ENCODE measurements at places on chromosomes 7 and 10. TPM values are rescaled to one million over a fixed set of nuclear protein-coding genes. Genes with fewer than 3 reads are reported as not detected.

DNA sequence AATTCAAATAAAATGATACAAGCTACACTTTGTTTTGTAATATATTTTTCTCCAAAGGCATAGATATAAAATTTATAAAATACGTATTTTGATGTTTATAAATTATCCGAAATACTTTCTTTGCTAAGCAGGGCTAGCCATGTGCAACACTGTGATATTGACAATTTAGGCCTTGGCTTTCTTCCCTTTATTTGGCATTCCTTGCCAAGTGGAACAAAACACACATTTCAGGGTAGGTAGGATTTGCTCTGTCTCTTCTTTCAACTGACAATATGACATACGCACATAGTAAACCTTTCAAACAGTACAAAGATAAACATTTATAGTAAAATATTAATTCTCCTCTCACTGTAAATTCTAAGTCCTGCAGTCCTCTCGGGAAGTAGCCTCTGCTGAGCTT lies 103.3 kb upstream of the POT1 start:
- DNase-seq = no peak

DNA sequence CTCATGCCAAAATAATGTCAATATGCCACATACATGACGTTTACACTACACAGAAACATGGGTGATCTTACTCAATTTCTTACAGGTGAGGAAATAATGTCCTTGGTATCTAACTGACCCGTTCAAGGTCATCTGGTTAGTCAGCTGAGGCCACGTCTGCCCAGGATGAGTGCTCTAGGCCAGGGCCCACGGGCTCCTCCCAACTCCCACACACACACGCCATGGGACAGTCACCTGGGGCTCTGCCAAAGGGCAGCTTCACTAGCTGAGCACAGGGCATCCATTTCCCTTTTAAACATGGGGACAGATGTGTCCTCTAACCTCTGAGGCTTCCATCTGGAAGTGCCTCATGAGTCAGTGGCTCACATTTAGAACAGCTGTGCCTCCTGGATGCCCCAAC lies 123.9 kb downstream of the TNS3 start:
- no peak for DNase-seq

DNA sequence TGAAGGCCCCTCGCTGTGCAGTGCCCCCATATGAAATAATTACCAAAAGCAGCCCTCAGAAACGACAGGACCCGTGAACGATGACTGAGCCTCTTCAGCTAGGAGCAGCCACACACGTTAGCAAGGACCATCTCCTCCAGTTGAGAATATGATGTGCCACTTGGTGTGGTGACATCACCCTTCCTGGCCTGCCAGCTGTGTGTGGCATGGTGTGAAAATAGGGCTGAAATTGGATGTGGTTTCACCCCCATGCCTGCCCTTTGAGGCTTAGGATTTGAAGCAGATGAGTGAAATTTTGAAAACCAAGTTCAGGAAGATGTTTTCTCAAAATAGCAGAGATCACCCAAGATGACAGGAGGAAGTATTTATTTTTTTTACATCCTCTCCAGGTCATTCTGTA lies 49.1 kb upstream of the BTBD16 start:
- DNase-seq = no peak

GRCh38 chr7:92460109-92460508 lies 12.8 kb downstream of the GATAD1 start:
- no peak for DNase-seq

DNA sequence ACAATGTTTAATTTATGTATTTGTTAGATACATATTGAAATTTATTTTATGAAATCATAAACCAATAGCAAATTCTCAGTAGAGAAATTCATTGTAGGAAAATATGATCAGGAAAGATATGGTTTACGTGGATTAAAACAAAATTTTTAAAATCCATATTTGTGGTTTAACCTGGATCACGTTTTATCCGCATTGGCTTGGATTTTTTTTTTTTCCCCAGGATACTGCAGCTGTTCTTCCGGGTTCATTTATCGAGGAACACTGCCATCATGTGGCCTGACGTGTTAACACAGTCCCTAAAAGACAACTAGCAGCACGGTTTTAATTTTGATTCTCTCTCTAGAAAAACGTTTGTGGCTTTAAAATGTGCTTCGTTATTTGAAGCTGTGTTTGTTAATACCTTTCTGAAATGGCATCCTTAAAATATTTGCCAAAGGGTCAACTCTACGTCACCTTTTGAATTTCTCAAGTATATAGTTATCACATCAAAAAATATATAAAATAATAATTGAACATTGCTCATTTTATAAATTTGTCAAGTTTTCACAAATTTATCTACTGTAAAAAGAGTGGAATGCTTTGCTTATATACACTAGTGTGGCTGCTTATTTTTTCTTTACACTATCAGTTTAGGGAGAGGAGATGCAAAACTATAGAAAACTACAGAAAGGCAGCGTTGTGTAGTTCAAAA lies 8.7 kb upstream of the ASB4 start:
- no peak for DNase-seq

GRCh38 chr7:156638443-156639077 lies 2.0 kb upstream of the RNF32 start:
- DNase-seq = no peak

Gene PPP1R17
- total RNA-seq = not detected

GRCh38 chr10:113965077-113965476 lies 78.6 kb upstream of the ADRB1 start:
- DNase-seq = no peak

DNA sequence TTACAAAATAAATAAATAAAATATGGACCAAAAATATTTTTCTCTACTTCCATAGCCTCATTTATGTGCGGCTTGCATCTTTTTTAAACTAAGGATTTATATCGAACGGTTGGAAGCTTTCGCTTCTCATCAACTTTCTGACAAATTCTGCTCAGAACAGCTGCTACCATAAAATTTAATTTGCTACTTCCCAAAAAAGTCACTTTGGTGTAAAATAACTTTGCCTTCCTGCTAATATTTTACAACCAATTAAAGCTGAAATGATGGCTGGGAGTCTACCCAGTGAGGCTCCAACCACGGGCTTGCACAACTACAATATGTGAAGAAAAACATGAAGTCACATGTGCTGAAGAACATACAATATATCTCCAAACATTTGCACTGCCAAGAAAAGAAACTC lies 253.1 kb upstream of the NEBL start:
- DNase-seq = no peak

GRCh38 chr10:74133923-74134820 lies 16.5 kb downstream of the AP3M1 start:
- DNase-seq = no peak

Gene ARL3
- total RNA-seq = 7.5 TPM

DNA sequence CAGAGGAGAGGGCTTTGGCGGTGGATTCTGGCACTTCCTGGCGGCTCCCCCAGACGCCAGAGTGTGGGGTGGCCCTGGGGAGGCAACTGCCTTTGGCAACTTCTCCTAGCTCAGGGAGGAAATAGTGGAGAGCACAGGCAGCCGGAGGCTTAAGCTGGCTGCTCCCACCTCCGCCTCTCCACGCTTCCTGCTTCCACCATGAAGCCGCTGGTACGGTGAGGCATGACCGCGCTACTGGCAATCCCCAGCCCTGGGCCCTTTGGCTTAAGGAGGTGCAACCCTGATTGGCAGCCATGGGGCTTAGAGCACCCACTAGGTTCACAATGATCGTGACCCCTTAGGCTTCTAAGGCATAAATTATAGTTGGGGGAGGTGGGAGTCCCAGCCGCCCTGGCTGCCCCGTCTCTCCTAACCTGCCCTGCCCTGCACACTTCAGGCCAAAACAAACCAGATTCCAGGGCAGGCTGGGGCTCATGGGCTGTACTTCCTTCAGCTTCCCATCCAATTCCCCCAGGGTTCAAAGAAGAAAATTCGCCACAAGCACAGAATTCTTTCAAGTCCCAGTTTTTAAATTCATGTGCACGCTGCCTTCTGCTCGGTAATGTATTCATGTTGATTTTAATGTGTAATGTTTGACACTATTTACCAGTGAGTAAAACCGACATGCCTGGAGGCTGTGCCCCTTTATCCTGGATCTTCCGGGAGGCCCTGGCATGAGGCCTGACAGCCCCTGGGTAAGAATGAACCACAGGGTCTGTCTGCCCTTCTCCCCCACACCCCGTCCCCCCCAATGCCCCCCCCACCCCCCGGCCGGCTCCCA lies 90.7 kb upstream of the LRRC4 start:
- DNase-seq = no peak

DNA sequence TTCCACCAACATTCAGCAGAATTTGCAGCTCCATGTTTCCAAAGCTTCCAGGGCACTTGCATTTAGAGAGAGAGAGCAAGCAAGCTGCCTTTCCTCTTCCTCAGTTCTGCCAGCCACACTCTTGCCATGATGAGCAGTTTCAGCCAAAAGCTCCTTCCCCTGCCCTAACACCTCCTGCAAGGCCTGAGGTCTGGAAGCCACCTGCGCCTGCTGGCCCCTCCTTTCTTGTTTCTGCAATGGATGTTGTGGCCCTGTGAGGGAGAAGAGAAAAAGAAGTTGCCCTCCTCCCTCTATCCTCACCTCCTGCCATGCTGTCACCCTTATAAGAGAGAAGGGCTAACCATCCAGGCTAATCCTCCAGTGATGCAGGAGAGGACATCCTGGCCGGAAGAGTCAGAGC lies 48.7 kb downstream of the IKZF1 start:
- no peak for DNase-seq

GRCh38 chr7:36227223-36227622 lies 74.2 kb downstream of the EEPD1 start:
- no peak for DNase-seq

Gene FZD1
- 5.9 TPM for total RNA-seq

Gene SEMA3E
- total RNA-seq = 0.35 TPM

Gene CRCP
- total RNA-seq = 47.0 TPM

Gene NRBF2
- total RNA-seq = 14.3 TPM

- no peak for DNase-seq
Measured at GRCh38 chr7:123367484-123368122, 166.8 kb downstream of the IQUB start.

Gene CASD1
- 11.6 TPM for total RNA-seq

Gene ABCC2
- 0.17 TPM for total RNA-seq

DNA sequence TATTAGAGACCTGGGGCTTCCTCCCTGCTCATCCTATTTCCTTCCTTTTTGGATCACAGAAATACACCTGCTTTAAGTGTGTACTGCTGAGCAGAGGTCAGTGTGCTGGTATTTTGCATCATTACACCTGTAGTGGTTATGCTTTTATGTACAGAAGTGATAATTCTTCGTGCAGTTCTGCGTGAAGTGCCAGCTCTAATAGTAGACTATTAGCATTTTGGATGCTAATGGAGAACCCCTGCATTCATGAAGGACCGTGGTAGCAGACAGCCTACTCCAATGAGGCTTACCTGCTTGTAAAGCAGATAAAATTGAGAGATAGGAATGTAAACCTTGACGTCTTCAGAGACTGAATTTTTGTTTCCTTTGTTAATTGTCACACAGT lies 114.3 kb downstream of the CDK14 start:
- no peak for DNase-seq

GRCh38 chr10:31120392-31120791 lies 88.7 kb upstream of the ZNF438 start:
- no peak for DNase-seq

Gene CYP26C1
- 0.43 TPM for total RNA-seq

Gene ZNF277
- total RNA-seq = 19.0 TPM

Gene CHRM2
- total RNA-seq = not detected

Gene HYAL4
- not detected for total RNA-seq

Gene EBLN1
- total RNA-seq = not detected

DNA sequence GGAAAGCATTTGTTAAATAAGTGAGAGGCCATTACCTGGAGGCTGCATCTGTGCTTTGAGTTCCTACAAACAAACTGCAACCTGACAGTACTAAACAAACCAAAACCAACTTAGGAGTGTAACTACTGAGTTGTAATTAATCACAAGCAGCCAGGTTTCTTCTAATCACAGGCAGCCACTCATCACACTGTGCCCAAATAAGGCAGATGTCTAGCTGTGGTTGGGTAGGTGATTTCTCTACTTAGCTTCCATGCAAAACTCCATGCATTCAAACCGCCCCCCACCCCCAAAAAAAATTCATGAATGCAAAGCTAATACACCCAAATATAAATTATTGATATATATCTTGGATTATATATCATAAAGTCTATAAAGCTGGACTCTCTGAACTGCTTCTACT lies 461.1 kb downstream of the ARL4A start:
- no peak for DNase-seq

Gene DOCK4
- total RNA-seq = 10.0 TPM
